Activated CD8-positive, alpha-beta memory T cell treated with anti-CD3 and anti-CD28 coated beads, Interleukin-2, amount 50 U/mL, for 48 hours (primary cell): ENCODE measurements at places on chromosomes 13 and 19.

GRCh38 chr19:1823539-1824251 lies 11.6 kb upstream of the ATP8B3 start:
- no peak for DNase-seq

DNA sequence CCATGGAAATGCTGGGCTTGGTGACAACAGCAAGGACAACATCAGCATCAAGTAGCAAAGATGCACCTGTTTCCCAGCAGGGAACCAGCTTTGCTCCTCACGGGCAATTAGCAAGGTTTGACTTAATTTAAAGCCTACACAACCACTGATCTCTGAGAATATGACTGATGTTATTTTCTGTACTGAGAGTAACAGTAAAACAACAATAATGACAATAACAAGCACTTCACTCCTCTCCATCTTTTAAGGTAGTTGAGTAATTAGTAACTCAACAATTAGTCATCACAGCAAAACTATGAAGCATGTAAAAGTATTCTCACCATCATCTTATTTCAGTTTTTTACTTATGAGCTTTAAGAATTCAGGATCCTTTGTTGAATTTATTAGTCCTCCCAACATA lies 37.3 kb downstream of the ENOX1 start:
- DNase-seq, result no peak

DNA sequence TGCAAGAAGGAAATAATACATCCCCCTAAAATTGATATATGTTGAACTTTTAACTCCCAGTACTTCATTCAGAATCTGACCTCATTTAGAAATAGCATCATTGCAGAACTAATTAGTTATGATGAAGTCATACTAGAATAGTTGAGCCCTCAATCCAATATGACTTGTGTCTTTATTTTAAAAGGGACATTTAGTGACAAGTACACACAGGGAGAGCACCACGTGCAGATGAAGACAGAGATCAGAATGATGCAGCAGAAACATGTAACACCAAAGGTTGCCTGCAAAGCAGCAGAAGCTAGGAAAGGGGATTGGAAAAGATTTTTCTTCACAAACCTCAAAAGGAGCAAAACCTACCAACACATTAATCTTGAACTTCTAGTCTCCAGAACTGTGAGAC lies 2602.5 kb downstream of the PCDH9 start:
- no peak for DNase-seq

GRCh38 chr19:32458500-32459123 lies 53.0 kb downstream of the DPY19L3 start:
- no peak for DNase-seq

- DNase-seq, result no peak
These were observed 65.9 kb downstream of the ENOX1 start for GRCh38 chr13:43720780-43721397.

- no peak for DNase-seq
These were observed 48.8 kb downstream of the MBD3L1 start for GRCh38 chr19:8880868-8881488.

GRCh38 chr19:13014101-13014920 lies 19.0 kb downstream of the NFIX start:
- no peak for DNase-seq

DNA sequence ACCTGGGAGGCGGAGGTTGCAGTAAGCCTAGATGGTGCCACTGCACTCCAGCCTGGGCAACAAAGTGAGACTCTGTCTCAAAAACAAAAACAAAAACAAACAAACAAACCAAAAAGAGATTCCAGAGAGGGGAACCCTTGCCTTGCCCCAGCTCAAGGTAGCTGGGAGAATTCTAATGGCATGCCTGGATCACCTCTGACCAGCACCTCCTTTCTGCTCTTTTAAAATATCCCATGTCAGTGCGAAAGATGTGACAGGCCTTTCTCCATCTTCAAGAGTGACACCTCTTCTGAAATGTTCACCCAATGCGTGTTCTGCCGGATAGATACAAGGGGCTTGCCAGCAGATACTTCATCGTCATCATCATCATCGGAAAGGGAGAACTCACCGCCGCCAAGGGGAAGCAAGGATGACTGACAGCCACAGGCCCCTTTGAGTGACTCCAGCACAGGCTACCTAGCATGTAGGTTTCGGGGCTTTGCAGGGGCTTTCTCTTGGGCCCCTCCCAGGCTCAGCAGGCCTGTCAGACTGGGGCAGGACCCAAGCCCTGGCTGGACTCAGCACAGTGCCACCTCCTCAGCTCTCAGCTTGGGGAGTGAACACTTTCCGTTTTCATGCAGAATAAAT lies 18.9 kb upstream of the LRP3 start:
- DNase-seq, result no peak

- no peak for DNase-seq
These were observed 9.6 kb upstream of the SBNO2 start for GRCh38 chr19:1183543-1184172.

- DNase-seq, result no peak
These were observed 26.0 kb upstream of the PABPC3 start for GRCh38 chr13:25069911-25070310.

GRCh38 chr19:906480-906879 lies 6.5 kb downstream of the R3HDM4 start:
- DNase-seq, result no peak

GRCh38 chr19:46374536-46375475 lies 27.9 kb downstream of the PPP5C start:
- DNase-seq, result peak; percentile 38

GRCh38 chr13:110812121-110812868 lies 98.8 kb downstream of the ING1 start:
- peak; percentile 48 for DNase-seq

DNA sequence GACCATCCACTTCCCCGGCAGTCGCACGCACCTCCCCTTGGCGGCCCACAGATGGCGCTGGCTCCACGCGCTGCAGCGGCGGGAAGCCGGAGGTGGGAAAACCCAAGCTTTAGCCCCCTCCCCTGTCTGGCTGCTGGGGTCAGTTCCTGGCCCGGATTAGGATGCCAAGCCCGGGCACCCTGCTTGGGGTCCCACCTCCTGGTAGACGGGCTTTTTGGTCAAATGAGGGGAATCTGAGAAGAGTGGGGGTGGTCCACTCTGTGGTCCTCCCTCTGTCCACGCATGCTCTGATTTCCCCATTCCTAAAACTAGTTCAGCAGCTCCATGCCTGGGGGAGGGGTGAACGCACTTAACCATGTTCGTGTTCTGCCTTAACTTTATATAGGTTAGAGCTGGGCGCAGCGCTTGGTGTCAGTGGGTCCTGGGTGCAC lies 8.1 kb upstream of the ADGRE2 start:
- peak; percentile 73 for DNase-seq

DNA sequence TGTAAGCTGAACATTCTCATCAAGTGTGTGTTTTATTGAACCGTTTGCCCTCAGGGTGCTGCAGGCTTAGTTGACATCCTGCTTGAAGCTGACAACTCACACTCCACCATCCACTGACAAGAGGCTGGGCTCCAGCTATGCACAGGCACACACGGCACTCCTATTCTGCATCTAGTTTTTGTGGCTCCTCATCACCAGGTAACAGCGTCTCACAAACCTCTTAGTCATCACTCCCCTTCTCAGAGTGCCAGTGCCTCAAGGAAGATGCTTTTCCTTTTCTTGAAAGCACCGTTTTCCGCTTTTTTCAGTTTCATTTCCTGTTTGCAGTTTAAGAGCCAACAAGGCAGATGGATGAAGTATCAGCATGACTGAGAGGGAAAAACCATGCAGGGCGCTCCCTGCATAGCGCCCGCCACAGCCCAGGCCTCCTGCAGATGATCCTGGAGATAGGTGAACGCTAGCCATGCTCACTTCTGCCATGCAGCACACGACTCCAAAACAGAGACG lies 491.2 kb downstream of the COG6 start:
- DNase-seq, result no peak

DNA sequence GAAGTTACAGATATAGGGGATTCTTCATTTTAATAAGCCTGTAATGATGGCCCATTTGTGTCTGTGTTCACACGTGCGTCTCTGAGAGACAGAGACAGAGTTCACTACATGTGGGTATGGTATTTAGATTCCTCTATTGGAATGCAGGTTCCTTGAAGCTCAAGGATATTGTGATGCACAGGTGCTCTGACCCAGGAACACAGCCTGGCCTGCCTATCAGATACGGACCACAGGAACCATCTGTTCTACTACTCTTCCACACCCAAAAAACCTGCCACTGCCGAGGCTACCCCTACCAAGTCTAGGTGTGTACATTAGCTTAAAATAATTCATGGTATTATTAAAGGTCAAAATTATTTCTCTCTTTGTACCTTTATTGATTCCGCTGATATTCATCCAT lies 289.2 kb downstream of the ATP8A2 start:
- DNase-seq, result no peak

- no peak for DNase-seq
These were observed 6.0 kb downstream of the EPS8L1 start for GRCh38 chr19:55081770-55082019.
